GOT3 (cell line): ENCODE measurements at places on chromosomes 5 and 9.

GRCh38 chr5:126971455-126972031, 58.8 kb downstream of the MARCHF3 start:
- no peak for DNase-seq

GRCh38 chr5:29054282-29054681, 2015.9 kb upstream of the CDH9 start:
- no peak for DNase-seq

GRCh38 chr9:129584136-129584535, 36.8 kb downstream of the C9orf50 start:
- DNase-seq: no peak

DNA sequence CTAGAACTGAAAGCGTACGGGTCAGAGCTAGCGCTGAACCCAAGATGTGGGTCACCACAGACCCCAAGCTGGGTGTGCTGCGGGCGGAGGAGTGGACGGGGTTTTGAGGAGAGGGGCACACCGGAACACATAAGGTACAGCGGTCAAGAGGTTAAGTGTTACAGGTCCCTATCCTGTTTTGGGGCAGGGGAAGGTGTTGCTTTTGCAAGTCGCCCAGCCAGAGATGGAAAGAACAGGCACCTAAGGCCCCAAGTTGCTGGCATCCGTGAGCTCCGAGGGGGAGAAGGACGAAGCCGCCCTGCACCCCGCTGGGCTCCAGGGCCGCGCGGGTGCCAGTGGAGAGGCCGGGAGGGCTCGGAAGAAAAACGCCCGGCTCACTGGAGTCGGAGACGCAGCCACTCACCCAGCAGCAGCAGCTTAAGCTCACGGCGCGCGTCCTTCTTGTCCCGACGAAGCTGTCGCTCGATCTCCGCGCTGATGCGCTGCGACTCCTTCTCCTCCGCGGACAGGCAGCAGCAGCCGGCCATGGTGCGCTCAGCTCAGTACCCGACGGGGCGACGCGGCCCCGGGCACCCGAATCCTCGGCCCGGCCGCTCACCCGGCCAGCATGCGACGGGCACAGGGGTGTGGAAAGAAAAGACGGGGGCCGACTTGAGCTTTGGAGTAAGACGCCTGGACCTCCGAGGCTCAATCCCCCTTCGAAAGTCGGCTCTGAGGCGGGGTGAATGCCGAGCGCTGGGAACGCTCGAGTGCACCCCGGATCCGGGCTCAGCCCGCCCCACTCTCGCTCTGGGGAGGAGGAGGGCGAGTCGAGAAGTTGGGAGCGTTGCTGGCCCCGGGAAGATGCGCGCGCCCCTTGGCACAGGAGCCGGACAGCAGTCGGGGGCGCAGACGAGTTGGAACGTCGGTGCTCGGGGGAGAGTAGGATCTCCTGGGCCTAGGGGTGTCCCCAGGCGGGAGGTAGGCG, 572 bp downstream of the GNA14 start:
- no peak for DNase-seq

DNA sequence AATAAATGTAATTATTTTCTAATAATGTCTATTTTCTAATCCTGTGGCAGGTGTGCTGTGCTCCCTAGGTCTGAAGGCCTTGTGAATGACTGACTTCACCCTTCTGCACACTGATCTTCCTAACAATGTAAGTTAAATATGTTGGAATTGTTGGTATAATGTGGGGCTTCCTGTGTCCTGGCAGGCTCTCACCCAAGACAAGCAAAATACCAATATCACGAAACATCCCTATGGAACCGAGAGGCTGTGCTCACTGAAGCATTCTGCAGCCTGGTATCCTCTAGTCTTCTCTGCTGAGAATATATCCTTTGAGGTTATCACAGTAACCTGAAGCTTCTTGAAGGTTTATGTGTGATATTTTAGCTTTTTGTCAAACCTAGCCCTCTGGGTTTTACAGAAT, 159.4 kb downstream of the GABRB2 start:
- DNase-seq: no peak

GRCh38 chr5:126360467-126360866, 62.7 kb upstream of the GRAMD2B start:
- DNase-seq: no peak

- DNase-seq: no peak
Observed at GRCh38 chr9:120289990-120290975, 289.7 kb downstream of the CDK5RAP2 start.

DNA sequence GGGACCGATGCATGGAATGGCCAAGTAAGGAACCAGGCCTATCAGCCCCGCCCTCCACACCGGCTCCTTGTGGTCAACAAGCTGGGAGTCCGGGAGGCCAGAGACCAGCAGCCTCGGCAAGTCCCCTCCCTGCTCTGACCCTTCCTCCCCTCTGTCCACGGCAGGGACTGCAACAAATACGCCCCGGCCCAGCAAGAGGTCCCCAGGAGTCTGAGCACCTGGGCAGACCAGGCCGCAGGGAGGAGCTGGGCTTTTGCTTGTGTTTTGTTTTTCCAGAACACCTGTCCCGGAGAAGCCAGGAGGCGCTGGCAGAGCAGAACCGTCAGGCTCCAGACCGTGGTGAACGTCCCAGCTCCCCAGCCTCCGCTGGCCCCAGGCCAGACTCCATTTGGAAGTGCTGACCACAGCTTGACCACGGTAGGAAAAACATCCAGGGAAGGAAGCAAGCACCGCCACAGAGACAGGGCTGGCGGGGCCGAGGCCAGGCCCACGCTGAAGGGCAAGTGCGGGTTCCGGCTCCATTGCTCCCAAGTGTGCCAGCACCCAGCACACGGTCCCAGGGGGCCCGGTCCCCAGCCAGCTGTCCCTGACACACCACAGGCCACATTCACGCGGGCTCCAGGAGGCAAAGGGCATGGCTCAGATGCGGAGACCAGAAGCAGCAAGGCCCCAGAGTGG, 56.7 kb downstream of the VAV2 start:
- DNase-seq: no peak

DNA sequence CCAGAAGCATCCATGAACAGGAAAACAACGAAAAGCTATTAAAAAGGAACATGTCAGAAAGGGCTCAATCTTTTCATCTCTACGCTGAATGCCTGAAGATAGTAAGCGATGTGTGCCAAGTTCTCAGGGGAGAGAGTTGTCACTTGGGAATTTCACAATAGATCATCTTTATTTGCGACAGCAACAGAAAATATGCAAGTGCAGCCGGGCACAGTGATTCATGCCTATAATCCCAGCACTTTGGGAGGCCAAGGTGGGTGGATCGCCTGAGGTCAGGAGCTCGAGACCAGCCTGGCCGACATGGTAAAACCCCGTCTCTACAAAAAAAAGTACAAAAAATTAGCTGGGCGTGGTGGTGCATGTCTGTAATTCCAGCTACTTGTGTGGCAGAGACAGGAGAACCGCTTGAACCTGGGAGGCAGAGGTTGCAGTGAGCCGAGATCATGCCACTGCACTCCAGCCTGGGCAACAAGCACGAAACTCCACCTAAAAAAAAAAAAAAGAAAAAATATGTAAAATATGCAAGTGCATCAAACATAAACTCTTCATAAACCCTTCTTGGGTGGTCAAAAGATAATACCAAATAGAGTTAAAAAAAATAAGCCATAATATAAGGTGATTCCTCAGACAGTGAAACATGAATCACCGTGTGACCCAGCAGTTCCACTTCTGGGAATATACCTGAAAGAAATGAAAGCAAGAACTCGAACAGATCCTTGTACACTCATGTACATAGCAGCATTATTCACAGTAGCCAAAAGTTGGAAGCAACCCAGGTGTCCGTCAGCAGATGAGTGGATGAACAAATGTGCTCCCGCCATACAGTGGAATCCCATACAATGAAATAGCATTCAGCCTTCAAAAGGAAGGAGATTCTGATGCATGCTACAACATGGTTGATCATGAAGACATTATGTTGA, 16.2 kb downstream of the SFXN1 start:
- no peak for DNase-seq
